ENCODE measurements at places on chromosomes 7 and 10.
A peak's percentile ranks its signal among the peaks of the same experiment; 100 is the strongest.

DNA sequence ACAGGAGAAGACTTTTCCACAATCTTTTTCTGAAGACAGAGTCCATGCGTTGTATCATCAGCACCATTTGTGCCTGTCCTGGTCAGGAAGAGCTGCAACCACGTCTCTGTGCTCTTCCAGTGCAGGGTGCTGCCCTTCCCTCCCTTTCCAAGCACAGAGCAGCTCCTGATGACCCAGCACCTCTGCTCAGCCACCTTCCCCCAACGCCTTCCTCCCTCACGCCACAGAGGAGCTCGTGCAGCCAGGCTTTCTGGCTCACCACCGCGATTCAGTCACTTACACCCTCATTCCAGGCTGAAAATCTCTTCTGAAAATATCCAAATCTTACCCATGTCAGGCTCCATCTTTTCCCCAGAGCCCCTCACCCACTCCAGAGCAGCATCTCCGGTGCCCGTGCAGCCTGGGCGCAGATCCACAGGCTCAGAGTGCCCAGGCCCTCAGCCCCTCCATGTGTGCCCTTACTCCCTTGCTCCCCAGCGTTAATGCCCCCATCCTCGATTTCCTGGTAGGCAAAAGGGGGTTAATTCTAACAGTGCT, 181.5 kb downstream of the DIP2C start:
- no peak for DNase-seq

- DNase-seq: peak; percentile 42
Observed at GRCh38 chr10:104350127-104350635, 3.5 kb upstream of the CFAP58 start.

DNA sequence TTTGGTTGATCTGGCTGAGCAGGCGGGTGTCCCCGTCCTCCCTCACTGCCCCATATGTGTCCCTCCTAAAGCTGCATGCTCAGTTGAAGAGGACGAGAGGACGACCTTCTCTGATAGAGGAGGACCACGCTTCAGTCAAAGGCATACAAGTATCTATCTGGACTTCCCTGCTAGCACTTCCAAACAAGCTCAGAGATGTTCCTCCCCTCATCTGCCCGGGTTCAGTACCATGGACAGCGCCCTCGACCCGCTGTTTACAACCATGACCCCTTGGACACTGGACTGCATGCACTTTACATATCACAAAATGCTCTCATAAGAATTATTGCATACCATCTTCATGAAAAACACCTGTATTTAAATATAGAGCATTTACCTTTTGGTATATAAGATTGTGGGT, 26.9 kb upstream of the TRIM56 start:
- DNase-seq: peak; percentile 60

GRCh38 chr10:18204039-18204835, 64.0 kb downstream of the CACNB2 start:
- no peak for DNase-seq

- no peak for DNase-seq
Observed at GRCh38 chr10:30821994-30822692, 192.6 kb upstream of the LYZL2 start.

GRCh38 chr10:131732631-131733127, 168.1 kb upstream of the PPP2R2D start:
- no peak for DNase-seq

DNA sequence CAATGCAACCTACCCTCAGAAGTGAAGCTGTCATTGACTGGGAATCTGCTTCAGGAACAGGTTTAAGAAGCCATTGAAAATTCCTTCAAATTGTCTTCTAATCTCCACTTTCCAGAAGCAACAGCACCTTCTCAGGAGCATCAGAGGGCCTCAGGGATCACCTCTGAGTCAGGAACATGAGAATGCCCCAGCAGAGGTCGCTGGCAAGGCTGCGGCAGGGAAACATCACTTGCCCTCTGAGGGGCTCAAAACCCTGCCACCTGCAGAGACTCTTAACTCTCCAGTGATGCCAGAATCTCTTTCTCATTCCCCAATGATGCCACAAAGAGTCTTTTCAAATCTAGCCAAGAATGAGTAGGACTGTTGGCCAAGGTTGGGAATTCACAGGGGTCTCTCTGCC, 5.9 kb upstream of the MAPK8 start:
- no peak for DNase-seq

GRCh38 chr10:131640045-131640644, 260.7 kb upstream of the PPP2R2D start:
- DNase-seq: no peak

DNA sequence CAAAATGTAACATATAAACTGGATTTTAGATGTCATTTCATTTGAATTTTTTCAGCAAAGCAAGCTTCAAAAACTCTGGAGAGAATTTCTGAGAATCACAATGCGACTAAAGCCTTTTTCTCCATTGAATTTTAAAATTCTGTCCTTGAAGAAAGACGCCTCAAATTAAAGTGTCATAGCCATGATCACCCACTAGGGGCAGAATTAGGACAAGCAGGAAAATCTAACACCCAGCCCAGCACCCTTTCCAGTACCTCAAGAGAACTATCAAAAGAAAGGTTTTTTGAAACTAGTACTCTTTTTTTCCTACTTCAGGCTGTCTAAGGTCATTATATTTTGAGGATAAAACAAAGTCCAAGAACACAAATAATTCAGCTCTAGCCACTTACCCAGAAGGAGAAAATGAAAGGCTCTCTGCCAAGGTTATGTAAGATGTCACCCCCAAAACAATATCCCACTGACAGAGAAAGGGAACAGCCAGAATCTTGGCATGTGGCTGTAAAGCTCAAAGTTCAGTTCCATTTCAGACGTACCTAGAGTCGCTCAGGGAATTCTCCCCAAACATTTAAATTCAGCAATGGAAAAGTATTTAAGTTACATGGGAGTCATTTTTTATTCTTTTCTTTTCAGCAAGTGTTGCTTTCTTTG, 299.4 kb downstream of the SNX13 start:
- DNase-seq: peak; percentile 5

DNA sequence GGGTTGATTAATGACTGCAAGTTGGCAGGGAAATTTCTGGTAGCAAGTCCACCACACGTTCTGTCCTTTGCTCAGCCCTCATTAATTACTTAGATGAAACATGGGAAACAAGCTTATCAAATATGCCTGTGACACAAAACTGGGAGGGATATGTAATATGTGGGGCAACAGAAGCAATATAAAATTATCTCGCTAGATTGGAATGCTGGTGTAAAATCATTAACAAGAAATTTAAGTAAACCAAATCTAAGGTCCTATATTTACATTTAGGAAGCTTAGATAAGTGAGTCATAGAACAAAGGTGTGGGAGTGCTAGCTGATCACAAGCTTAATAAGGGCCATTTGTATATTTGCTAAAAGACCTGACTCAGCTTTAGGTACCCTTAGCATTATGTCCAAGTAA, 23.5 kb downstream of the TRPV5 start:
- DNase-seq: no peak

- no peak for DNase-seq
Observed at GRCh38 chr7:70694971-70695794, 436.8 kb upstream of the GALNT17 start.

DNA sequence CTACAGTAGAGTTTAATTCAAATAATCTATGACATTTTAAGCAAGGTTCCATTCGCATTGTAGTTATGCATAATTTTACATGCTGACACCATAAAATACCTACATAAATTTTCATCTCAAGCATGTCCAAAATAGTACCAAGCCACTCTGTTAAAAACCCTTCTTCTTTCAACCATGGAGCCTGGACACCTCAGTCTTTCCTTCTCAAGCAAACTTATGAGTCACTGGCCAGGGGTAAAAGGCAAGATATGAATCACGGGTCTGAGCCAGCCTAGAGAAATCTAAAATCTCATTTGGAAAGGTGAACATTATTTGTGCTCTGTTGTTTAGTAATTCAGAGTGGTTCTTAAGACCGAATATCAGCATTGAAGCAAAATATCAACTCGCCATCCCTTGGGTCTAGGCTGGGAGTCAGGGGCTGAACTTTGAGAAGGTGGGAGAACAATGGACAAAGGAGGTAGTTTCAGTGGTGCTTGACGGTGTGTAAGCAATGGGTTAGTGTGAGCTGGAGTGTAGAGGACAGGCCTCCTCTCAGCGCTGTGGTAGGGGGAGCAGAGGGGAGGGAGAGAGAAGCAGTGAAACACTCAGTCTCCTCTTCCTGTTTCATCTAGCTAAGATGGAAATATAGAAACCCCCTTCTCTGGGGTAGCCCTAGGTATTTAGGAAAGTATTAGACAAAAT, 19.1 kb upstream of the GPAM start:
- no peak for DNase-seq

GRCh38 chr7:118861581-118861980, 637.1 kb downstream of the ANKRD7 start:
- DNase-seq: no peak

- DNase-seq: no peak
Observed at GRCh38 chr7:21867816-21868575, 77.7 kb downstream of the CDCA7L start.

DNA sequence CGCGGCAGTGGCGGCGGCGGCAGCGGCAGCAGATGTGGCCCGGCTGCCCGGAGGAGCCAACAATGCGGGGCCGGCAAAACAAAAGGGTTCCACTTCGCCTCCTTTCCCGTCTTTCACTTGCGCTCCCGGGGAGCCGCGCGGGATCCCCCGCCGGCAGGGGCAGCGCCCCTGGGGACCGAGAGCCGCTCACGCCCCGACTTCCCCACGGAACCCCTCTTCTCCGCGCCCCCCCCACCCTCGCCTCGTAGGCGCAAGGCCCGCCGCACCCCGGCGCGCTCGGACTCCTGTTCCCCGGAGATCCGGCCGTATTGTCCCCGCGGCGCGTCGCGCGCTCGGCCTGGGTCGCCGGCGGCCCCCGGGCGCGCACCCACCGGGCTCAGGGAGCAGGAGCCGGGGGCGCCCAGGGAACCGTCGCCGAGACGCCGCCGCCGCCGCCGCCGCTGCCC, 854 bp downstream of the CTBP2 start:
- DNase-seq: no peak

DNA sequence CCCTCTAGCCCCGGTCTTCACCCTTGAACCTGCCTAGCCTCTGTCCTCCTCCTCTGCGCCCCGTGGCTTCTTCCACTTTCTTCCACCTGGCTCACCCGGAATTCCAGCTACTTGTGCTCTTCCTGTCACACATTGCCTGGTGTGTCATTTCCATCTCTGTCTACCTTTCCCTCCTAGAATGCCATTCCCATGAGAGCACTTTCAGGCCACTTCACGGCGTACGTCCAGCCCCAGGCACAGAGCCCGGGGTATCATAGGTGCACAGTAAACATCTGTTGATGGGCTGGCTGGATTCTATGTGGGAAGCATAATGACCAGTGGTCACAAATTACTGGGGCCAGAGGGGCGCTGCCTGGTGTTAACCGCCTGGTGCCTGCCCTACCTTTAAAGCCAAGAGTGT, 161.3 kb downstream of the CUX1 start:
- DNase-seq: no peak

DNA sequence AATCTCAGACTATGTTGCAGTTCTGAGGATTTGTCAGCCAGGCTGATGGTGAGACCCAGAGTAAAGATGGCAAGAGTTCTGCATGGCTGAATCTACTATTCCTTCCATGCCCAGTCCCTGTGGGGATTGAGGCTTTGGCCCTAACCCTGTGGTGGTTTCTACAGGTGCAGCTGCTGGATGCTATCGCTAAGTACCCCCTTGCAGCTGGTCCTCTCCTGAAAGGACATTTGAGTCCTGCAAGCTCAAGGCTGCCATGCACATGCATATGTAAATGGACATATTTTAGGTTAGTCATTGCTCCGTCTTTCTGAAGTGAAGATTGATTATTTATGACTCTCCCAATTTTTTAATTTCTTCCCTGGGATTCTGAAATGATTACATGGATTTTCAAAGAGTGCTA, 1122.2 kb upstream of the CELF2 start:
- no peak for DNase-seq

- no peak for DNase-seq
Observed at GRCh38 chr7:105304040-105304895, 84.5 kb downstream of the SRPK2 start.

DNA sequence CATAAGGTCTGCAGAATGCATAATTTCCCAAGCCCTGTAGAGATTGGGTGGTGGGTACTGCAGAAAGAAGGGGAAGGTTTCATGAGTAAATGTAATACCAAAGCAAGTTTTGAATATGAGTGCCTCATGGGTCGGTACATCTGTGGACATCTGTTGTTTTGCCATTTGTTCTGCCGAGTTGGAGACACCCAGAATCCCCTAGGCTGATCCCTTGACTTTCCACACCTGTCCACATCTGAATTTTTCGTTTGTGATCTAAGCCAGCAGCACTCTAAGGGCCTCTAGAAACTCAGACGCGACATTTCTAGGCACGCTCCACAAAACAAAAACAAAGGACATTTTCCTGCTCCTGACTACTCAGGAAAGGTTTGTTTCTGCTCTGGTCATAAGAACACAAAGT, 11.7 kb upstream of the SLF2 start:
- DNase-seq: no peak

DNA sequence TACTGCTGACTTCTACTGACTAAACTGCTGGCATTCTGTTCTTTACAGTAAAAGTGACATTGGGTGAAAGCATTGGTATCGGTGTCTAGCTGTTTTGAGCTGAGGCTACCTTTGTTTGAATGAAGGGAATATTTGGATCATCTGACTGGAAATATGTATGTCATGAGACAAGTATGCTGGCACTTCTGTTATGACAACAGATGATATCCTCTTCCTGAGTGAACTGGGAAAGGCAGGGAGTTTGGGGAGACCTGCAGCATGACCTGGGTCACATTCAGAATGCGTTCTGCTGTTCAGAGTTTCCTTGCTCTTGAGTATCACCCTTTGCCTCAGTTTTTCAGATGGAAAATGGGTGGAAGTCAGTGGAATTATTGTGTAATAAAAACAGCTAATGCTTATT, 81.8 kb downstream of the PLCE1 start:
- no peak for DNase-seq

DNA sequence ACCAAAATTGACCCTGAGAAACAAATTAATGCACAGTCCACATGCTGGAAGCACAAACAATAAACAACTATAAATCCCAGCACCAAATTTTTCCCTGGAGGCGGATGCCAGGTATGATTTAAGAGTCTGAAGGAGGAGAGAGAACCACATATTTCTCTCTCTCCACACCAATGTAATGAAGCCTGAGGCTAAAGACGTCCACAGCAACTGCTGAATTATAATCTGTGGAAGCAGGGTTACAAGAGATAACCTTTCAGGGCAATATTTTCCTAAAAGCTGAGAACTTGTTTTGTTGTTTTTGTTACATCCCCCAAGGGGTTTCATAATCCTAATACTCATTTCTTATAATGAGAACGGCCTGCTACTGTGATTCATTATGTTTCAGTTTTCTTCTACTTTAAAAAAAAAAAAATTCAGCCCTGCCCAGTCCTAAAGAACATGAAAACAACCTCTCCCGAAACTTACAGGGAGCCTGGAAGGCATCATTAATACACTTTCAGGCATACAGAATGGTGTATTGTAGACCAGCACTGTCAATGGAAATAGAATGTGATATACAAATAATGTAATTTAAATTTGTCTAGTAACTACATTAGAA, 48.5 kb upstream of the ABLIM1 start:
- no peak for DNase-seq

- peak; percentile 83 for DNase-seq
Observed at GRCh38 chr7:32891043-32891799, at the start of gene KBTBD2. Gene KBTBD2 (minus strand): TSS chr7:32891760. CDS start chr7:32879604, 12,156 bp downstream.

- peak; percentile 38 for DNase-seq
Observed at GRCh38 chr7:91089382-91089963, 174.8 kb upstream of the FZD1 start.

Measured in CD4-positive, alpha-beta T cell treated with Interleukin-17A for 4 hours (primary cell).